ENCODE measurements at places on chromosomes 7 and 10. TPM values are rescaled to one million over a fixed set of nuclear protein-coding genes. Genes with fewer than 3 reads are reported as not detected.

DNA sequence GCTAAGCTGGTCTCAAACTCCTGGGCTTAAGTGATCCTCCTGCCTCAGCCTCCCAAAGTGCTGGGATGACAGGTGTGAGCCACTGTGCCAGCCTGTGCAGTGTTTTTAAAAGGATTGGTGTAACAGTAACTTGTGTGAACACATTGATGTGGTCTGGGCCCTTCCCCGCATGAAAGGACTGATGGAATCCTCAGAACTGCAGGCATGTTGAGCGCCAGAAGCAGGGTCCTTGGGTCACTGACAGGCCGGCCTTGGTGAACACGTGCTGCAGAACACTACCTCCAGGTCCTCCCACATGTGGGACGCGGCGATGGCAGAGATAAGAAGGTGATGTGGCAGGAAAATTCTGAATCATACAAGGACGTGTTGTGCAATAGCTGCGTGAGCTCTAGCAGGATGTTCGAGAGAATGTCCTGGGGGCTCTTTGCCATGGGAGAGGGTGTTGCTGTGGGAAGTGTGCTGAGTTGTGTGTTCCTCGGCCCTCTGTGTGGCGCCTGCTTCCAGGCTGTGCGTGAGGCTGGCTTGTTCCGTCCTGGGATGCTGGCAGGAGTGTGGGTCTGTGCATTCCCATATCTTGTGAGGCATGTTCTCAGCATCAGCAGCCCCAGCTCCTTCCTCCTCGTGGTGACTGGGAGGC lies 68.2 kb downstream of the DNAJB6 start:
- no peak for DNase-seq

DNA sequence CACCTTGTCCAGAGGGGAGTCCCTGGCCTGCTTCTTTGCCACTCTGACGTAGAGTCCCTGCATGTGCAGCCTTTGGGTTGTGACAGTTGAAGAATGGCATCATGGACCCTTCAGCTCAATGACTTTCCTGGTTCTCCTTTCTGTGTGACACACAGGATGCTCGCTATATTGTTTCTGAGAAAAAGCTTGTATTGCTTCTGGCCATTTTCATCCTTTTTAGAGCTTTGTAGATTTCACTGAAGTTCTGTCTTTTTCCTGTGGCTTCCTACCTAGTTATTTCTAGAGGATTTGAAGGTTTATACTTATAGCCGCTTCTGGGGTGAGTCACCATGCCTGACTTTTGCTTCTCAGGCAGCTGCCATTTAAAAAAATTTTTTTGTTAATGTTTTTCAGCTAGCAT lies 27.0 kb downstream of the SND1 start:
- no peak for DNase-seq

The SEM1 gene
- total RNA-seq, result 44.8 TPM

The HGF gene
- total RNA-seq, result 3.1 TPM

The SNCG gene
- total RNA-seq, result 24.7 TPM

Data from Right ventricle myocardium inferior (tissue), 1 donor.